ENCODE measurements at places on chromosomes 2 and 18.

- DNase-seq: no peak
These were observed 55.4 kb downstream of the CDC42EP3 start for GRCh38 chr2:37615804-37616676.

- DNase-seq: no peak
These were observed 692.6 kb downstream of the LRRTM4 start for GRCh38 chr2:76829374-76830234.

- DNase-seq: peak; percentile 17
These were observed 206.6 kb upstream of the RBMS1 start for GRCh38 chr2:160700021-160700814.

GRCh38 chr2:39447266-39448168 lies 10.4 kb upstream of the MAP4K3 start:
- DNase-seq: no peak

- no peak for DNase-seq
These were observed 54.2 kb downstream of the AKAIN1 start for GRCh38 chr18:5142859-5143258.

GRCh38 chr2:134097740-134098139 lies 156.1 kb upstream of the MGAT5 start:
- no peak for DNase-seq

DNA sequence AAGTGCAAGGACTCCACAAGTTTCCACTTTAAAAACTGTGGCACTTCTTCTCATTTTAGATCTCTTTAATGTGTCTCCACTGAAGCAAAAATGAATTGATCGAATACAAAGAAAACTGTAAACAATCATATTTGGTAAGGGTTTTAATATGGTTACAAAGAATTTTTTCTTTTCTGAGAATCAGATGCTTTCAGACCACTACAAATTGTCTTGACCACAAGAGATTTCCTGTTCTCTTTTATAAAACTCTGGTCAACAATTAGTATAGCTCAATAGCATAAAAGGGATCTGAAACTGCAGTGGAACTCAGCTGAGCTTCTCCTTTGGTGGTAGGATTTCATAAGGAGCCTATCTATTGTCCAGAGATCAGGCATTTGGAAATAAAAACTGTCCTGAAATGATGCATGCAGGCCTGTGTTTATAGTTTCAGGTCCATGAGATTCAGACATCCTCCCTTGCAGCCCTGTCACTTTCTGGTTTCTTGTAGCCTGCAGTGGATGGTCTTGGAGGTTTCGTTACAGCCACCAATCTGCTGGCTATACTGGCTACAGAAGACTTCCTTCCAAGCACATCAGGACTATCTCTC lies 120.0 kb downstream of the DOCK10 start:
- no peak for DNase-seq

DNA sequence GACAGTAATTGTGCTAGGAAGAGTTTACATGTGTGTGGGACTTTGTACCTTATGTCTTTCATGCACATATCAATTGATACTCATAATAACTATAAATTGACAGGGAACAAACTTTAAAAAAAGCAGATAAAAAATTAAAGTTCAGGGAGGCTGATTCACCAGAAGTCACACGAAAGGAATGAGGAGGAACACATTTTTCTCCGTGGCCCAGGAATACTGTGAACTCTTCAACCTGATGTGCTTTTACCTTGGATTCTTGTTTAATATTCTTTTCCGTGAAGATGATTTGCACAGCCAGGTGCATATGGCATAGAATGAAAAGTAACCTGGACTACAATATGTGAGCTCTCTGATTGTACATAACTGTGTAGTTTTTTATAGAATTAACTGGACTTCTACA lies 326.3 kb downstream of the CDH7 start:
- DNase-seq: no peak

DNA sequence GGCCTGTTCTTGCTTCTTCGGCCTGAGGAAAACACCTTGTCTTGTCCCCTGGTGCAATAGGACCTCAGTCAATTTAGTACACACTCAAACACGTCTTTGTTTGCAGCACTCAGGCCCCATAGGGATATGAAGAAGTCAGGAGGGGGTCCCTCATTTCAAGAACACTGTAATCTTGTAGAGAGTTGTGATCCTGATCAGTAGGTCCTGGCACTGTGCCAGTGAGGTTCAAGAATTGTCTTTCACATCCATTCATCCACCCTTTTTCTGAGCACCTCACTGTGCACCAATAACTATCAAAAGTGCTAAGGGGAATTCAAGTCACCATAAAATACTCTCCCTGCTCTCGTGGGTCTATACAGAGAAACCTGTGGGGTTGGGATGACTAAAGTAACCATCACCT lies 131.4 kb upstream of the LHCGR start:
- DNase-seq: no peak

- no peak for DNase-seq
These were observed 64.5 kb downstream of the TMEM131 start for GRCh38 chr2:97931118-97931857.

GRCh38 chr2:28327581-28327955 lies 65.1 kb upstream of the FOSL2 start:
- no peak for DNase-seq

- DNase-seq: no peak
These were observed 89.8 kb upstream of the TGIF1 start for GRCh38 chr18:3360211-3360610.

DNA sequence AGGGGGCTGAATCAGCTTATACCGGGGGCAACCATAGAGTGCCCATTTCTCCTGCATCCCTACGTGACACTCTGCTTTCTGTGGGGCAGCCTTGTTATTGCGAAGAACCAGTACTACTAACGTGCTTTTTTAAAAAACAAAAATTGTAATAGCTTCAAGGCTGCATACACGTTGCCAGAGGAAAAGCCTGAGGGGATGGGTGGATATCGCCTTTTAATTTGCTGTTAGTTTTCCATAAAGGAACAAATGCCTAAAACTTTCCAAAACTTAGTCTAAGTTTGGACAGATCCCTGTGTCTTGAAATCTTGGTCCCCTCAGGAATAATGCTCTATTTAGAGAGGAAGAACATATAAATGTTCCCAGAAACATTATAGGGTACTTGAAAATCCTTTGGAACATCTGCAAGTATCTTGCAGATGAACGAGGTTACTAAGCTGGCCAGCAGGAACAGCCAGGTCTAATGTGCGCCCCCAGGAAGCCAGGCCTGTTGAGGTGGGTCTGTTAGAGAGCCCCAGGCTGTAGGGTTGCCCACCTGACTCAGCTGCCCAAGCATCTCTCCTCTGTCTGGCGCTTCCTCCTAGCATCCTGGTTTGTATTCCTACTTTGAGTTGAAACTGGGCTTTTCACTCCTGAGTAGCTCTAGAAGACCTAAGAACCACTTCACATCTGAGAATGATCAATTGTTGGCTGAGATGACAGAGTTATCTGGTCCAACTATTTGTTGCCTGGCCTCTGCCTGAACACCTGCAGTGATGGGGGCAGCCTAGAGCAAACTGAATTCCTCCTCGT lies 96.9 kb downstream of the TGOLN2 start:
- no peak for DNase-seq
